Cortex of kidney (tissue), 1 donor: ENCODE measurements at places on chromosomes 7 and 10.

GRCh38 chr10:72218325-72218724 is 2.2 kb upstream of the ASCC1 start:
- DNase-seq, result no peak

DNA sequence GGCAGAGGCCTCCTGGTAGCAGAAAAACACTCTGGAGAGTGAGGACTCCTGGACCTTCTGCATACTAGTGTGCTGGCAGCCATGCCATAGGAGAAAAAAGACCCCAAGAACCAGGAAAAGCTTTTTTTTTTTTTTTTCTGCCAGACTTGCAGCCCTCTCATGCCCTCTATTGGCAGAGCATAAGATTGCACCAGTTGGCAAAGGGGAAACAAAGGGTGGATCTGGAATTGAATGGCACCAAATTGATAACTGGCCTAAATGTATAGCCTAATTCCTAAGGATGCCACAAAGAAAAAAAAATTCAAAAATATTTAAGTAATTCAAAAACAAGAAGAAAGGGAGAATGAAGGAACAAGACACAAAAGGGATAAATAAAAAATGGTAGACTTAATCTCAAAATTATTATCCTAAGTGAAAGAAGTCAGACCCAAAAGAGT is 112.5 kb upstream of the GHITM start:
- no peak for DNase-seq

GRCh38 chr10:90911133-90912051 is 9.5 kb downstream of the ANKRD1 start:
- no peak for DNase-seq

DNA sequence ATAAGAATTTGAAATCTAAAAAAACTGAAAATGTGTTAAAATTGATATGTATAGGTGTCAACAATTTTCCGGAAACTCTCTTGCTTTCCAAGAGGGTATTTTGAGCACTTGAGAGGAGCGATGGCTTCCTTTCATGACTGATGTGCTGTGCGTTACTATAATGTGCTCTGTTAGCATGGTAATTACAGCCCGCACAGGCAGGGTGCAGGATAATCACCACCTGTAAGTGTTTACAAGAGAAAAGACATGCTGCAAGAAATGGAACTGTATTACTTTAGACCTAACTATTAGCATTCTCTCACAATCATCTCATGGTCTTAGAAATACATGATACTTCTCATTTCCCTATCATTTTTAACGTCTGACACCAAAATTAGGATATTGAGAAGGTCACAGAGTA is 92.4 kb upstream of the ADARB2 start:
- no peak for DNase-seq

GRCh38 chr10:988667-989545 is 672 bp downstream of the GTPBP4 start:
- DNase-seq, result no peak

DNA sequence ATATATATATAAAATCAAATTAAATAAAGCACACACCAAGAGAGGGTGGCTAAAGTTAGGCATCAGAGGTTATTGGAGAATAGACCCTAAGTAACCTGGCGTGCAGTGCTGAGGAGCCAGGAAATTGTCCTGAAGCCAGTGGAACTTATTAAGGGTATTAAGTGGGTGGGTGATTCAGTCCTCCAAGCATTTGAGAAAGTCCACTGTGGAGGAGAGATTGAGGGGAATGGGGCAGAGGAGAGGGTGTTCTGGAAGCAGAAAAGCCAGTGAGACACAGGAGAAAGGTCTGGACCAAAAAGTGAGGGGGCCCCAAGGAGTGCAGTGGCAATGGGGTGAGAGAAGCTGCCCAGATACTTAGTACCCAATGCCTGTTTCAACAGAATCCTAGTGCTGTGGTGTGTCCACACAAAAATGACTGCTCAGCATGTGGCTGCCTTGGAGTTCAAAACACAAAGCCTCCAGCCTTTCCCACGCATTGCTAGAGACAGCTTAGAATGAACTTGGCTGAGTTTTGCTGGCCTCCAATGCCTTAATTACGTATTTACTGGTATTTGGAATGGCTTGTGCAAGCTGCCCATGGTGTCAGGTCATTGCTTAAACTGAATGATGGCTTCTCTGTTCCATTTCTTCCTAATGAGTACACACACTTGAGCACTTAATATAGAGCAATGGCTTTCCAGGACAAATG is 44.9 kb upstream of the CHST15 start:
- no peak for DNase-seq

- no peak for DNase-seq
Observed at GRCh38 chr10:68446179-68446578, 25.6 kb downstream of the DNA2 start.

DNA sequence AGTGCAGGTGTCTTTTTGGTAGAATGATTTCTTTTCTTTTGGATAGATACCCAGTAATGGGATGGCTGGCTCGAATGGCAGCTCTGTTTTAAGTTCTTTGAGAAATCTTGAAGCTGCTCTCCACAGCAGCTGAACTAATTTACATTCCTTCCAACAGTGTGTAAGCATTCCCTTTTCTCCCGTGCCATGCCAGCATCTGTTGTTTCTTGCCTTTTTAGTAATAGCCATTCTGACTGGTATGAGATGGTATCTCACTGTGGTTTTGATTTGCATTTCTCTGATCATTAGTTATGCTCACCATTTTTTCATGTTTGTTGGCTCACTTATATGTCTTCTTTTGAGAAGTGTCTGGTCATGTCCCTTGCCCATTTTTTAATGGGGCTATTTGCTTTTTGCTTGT is 486.3 kb downstream of the GALNT17 start:
- no peak for DNase-seq

GRCh38 chr7:36272567-36273269 is 116.9 kb upstream of the ANLN start:
- DNase-seq, result no peak

GRCh38 chr7:24073651-24074420 is 210.2 kb upstream of the NPY start:
- DNase-seq, result no peak

- DNase-seq, result no peak
Observed at GRCh38 chr10:48803801-48804584, 119.3 kb downstream of the WDFY4 start.

- DNase-seq, result no peak
Observed at GRCh38 chr10:72525277-72525676, 100.6 kb downstream of the MICU1 start.

DNA sequence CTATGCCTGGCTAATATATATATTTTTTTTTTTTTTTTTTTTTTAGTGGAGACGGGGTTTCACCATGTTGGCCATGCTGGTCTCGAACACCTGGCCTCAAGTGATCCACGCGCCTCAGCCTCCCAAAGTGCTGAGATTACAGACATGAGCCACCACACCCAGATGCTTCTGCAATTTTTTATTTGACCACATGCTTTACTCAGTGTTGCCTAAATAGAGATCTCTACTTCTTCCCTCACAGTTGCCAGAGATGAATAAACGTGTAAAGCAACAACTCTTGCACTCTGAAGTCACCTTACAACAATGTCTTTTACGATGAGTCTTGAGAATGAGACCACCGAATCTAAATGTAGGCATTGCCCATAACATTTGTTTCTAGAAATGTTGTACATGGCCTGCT is 107.9 kb upstream of the FRMD4A start:
- no peak for DNase-seq

- peak; percentile 79 for DNase-seq
Observed at GRCh38 chr10:32055478-32056135, 618 bp downstream of the KIF5B start.

- no peak for DNase-seq
Observed at GRCh38 chr10:26197248-26197647, 19.3 kb upstream of the GAD2 start.

DNA sequence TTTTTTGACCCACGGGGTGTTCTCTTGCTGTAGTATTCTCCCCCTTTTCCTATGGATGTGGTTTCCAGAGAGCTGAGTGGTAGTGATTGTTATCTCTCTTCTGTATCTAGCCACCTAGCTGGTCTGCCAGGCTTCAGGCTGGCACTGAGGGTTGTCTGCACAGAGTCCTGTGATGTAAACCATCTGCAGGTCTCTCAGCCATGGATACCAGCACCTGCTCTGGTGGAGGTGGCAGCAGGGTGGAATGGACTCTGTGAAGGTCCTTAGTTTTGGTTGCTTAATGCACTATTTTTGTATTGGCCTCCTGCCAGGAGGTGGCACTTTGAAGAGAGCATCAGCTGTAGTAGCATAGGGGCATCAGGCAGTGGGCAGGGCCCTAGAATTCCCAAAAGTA is 851 bp downstream of the HYAL4 start:
- no peak for DNase-seq

DNA sequence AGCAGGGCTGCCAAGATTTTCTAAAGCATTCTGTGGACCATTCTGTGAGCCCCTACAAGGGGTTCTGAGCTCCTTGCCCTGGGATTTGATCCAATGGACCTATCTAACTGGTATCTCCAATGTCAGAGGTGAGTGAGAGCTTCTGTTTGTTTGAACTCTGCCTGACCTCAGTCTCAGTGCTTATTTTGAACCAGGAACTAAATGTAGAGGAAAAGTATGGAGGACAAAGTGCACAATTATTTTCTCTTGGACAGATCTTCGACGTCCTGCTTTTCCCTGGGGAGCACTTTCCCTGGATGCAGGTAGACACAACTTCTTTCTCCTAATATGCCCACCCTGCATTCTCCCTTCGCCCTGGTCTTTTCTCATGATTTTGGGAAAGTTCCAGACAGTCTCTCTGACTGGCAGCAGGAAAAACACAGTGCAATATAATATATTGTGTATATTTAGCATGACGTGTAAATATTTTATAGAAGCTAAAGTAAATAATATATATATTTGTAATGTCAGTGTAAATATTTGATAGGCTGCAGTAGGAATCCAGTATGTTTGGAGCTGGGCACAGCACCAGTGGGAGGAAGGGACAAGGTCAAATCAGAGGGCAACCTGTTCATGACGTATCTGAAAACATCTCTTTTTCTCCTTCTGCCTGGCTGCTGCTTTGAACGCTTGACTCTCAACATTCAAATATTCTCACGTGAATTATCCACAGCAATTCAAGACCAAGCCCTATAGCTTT is 184.0 kb upstream of the LYZL1 start:
- no peak for DNase-seq

GRCh38 chr7:101555269-101555920 is 73.7 kb downstream of the MYL10 start:
- DNase-seq, result no peak

- DNase-seq, result no peak
Observed at GRCh38 chr10:101283762-101284100, 54.5 kb upstream of the LBX1 start.

GRCh38 chr10:128062881-128063563 is 63.2 kb downstream of the MKI67 start:
- no peak for DNase-seq

DNA sequence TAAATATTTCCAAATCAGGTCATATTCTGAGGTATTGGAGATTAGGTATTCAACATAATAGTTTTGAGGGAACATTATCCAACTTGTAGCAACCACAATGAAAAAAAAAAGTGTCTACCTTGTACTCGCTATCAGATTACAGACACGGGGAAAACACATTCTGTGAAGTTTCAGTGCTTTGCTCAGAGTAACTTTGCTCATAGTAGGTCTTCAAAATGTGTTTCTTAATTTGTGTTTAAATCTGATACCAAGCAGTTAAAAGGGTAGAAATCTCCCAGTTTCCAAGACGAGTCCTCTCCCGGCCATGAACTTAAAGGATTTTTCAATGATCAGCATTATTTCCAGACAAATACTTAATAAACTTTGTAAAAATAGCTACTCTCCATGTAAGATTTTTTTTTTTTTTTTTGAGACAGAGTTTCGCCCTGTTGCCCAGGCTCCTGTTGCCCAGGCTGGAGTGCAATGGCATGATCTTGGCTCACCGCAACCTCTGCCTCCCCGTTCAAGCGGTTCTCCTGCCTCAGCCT is 39.2 kb downstream of the DDIT4 start:
- DNase-seq, result no peak

DNA sequence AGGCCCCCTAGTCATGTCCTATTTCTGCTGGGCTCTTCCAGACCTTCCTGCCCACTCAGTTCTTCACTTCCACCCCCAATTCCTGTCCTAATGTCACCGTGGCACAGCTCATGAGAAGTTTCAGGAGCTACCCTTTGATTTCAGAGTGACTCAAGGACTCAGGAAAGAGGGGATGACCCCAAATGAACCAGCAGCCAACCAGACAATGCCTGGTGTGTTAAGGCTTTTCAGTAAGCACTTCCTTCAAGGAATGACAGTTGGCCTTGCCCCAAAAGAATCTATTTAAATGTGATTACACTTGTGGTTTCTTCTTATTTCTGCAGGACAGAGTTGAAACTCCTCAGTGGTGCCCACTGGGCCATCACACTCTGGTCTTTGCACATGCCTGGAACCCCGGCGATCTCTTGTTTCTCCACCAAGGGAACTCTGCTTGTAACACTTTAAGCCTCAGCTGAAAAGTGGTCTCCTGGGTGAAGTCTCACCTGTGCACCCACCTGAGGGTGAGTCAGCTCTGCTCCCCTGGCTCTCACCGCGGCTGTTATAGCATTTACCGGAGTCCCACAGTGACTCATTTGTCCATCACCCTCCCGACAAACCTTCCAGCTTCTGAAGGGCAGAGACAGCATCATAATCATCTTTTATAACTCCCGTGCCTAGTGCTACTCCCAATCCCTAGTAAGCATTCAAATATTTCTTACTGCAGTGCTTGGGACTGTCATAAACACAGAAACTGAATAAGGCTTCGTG is 123.0 kb upstream of the SVIL start:
- DNase-seq, result no peak
